NCI-H526 (cell line): ENCODE measurements at places on chromosomes 4 and X.

GRCh38 chr4:6935965-6936364, 26.3 kb downstream of the TBC1D14 start:
- DNase-seq, result no peak

DNA sequence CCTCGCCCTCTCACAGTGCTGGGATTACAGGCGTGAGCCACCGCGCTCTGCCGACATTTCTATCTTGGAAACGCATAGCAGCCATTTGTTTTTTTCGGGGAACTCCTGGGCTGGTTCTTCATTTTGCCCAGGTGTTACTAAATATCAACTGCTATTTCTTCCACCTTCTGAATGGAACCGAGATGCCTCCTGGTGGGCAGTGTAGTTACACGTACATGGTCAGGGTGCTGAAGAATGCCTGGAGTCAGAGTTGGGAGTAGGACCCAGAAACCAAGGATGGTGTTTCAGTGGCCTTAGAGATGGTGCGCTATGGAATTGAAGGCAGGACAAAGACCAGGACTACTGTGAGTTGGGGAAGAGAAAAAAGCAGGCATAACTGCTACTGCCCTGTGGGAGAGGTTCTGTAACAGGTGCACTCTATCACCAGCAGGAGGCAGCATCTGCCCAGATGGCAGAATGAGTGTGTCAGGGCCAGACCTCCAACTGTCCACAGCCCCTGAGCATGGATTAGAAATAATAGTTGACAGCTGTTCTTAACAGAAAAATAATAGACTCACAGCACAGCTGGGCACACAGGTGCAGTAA, 81.7 kb downstream of the ZC4H2 start:
- DNase-seq, result peak; percentile 58

DNA sequence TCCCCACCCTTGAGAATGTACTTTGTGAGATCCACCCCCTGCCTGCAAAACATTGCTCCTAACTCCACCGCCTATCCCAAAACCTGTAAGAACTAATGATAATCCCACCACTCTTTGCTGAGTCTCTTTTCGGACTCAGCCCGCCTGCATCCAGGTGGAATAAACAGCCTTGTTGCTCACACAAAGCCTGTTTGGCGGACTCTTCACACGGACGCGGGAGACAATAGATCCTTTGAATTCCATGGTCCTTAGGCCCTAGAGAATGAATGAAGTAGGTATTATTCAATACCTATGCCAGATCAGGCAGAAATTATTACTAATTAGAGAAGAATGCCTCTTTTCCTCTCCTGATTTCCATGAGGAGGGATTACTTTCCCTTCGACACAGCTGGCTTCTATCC, 101.0 kb downstream of the GPAT3 start:
- DNase-seq, result no peak

GRCh38 chrX:34866646-34867045, 76.0 kb upstream of the FAM47B start:
- DNase-seq, result no peak

DNA sequence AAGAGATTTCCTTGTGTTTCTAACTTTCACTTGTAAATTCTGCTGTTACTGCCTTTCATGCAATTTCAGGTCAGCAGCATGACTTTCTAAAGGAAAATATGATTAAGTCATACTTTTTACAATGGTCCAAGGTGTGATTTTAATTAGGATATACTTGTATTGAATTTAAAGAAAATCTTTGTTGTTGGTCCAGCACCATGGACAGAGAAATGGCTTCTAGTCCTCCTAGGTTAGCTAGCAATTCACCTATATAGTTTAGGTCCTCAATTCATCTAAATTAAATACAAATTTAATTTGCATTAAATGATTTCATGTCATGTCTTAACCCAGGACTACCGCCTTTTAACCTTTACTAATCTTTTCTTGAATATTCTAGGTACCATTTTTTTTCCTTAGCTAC, 304.9 kb upstream of the RPS6KA3 start:
- DNase-seq, result no peak

- DNase-seq, result no peak
Observed at GRCh38 chr4:83779103-83780052, 243.5 kb downstream of the GPAT3 start.

GRCh38 chr4:78689700-78690323, 86.3 kb upstream of the BMP2K start:
- no peak for DNase-seq

DNA sequence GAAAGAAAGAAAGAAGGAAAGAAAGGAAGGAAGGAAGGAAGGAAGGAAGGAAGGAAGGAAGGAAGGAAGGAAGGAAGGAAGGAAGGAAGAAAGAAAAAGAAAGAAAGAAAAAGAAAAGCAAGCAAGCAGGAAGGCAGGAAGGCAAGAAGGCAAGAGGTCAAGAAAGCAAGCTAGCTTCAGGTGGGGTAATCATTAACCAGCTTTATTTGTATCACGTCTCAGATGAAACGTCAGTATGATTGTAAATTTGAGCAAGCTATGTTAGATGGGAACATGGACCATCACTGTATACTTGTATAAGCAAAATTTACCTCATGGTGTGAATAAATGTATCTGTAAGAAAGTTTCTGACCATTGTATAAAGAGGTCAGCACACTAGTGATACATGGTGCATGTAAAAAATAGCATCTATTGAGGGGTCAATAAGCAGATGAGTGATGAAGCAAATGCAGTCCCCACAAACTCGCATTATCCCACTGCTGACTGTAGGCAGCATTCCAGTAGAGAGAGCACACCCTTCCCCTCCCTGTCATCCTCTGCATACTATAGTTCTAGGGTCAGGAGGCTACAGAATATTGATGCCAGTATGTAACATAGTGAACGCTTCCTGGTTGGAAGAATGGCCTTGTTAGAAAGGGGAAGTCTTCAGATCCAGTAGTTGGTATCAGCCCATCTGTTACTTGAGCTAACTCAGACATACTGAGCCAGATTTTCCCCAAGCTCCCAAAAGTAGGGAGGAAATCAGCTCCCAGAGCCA, 16.5 kb upstream of the KLHL34 start:
- DNase-seq, result peak; percentile 0

- DNase-seq, result no peak
Observed at GRCh38 chr4:101643186-101643837, 147.2 kb upstream of the BANK1 start.

GRCh38 chr4:98662626-98663225, 4.3 kb upstream of the TSPAN5 start:
- DNase-seq, result no peak

DNA sequence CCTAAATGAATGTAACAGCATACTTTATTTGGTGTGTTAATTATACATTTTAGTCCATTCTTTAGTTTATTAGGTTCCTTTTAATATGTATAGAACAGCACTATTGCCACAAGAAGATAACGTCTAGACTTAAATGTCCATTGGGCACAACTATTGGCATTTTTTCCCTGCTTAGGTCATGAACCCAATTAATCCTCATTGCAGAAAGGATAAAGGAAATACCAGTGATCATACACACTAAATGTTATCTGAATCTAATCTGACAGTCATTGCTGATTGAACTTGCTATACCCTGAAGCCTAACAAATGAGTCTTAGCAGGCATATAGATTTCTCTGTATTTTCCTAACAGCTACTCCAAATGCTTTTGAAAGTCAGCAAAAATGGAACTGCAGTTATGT, 2250.0 kb upstream of the AGA start:
- no peak for DNase-seq

DNA sequence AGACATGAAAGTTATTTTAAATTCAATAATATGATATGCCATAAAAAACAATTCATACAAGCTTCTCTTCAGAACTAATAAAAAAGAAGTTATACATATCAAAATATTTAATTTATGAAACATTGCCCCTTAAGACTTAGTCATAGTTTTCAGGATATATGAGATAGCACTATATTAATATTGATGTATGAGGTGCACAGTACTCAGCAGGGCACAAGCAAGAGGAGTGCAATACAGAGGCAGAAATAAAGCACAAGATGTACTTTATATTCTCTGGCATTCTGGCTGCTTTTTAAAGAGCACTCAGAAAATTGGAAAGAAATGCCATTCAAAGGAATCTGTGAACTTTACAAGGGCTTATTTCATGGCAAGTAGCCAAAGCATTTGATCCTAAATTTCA, 274.9 kb downstream of the CPXCR1 start:
- no peak for DNase-seq

GRCh38 chr4:8167291-8167690, 8.7 kb upstream of the ABLIM2 start:
- no peak for DNase-seq

DNA sequence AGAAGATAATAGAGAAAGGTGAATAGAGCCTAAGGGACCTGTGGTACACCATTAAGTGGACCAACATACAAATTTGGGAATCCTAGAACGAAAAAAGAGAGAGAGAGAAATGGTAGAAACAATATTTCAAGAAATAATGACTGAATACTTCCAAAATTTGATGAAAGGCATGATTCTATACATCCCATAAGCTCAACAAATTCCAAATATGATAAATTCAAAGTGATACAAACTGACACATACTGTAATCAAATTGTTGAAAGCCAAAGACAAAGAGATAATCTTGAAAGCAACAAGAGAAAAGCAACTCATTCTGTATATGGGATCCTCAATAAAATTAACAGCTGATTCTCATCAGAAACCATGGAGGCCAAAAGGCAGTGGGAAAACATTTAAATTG, 20.6 kb upstream of the ZC4H2 start:
- no peak for DNase-seq

DNA sequence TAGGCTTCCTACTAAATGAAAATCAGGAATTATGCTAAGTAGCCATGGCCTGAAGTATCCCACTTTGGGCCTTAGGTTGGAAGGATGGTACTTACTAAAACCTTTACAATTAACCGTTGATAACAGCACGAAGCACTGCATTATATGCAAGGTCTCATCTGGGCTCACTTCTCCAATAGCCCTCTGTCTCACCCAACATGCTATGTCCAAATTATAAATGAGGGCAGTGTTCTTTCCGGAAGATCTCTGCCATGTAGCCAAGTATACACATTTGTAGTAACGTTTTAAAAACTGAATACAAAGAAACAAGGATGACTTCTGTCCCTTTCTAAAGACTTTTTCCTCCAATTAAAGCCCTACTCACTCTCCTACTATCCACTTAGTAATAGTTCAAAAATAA, 51.6 kb downstream of the SCFD2 start:
- no peak for DNase-seq

GRCh38 chr4:2755821-2756690, at the start of gene TNIP2:
Gene TNIP2 (minus strand): TSS chr4:2756336. CDS start chr4:2756289, 47 bp downstream.
- peak; percentile 29 for DNase-seq

- no peak for DNase-seq
Observed at GRCh38 chr4:111601671-111602070, 543.6 kb upstream of the FAM241A start.

- no peak for DNase-seq
Observed at GRCh38 chr4:106160560-106160959, 155.4 kb downstream of the TBCK start.

- no peak for DNase-seq
Observed at GRCh38 chr4:84215217-84215616, 283.9 kb downstream of the NKX6-1 start.

GRCh38 chr4:6580353-6580752, 5.4 kb downstream of the MAN2B2 start:
- DNase-seq, result no peak

- DNase-seq, result no peak
Observed at GRCh38 chrX:134184936-134185335, 52.0 kb upstream of the CCDC160 start.

- no peak for DNase-seq
Observed at GRCh38 chrX:40039887-40040286, 57.9 kb downstream of the BCOR start.

- no peak for DNase-seq
Observed at GRCh38 chr4:178672512-178672911, 1230.3 kb upstream of the AGA start.

GRCh38 chrX:9188117-9188516, 154.2 kb upstream of the FAM9B start:
- no peak for DNase-seq

DNA sequence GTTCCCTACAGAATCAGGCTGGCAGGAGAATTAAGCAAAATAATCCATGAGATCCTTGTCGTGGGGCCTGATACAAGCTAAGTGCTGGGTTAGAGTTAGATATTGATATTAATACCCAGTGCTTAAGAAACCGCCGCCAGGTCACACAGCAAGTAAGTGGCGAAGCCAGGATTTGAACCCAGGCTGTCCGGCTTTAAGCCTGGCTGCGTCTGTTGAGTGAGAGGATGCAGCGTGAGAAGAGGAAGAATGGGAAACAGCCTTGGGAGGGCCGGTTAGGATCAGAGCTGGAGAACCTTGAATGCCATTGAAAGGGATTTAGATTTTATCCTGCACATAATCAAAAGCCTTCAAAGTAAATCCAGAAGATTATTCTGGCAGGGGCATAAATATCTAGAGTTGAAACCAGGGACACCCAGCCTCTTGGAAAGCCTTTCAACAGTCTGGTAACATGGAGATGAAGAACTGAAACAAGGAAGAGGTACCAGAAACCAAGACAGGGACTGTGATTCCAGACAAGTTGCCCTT, 64.8 kb upstream of the HELT start:
- DNase-seq, result no peak

- DNase-seq, result no peak
Observed at GRCh38 chr4:94459462-94460161, 7.9 kb downstream of the PDLIM5 start.

DNA sequence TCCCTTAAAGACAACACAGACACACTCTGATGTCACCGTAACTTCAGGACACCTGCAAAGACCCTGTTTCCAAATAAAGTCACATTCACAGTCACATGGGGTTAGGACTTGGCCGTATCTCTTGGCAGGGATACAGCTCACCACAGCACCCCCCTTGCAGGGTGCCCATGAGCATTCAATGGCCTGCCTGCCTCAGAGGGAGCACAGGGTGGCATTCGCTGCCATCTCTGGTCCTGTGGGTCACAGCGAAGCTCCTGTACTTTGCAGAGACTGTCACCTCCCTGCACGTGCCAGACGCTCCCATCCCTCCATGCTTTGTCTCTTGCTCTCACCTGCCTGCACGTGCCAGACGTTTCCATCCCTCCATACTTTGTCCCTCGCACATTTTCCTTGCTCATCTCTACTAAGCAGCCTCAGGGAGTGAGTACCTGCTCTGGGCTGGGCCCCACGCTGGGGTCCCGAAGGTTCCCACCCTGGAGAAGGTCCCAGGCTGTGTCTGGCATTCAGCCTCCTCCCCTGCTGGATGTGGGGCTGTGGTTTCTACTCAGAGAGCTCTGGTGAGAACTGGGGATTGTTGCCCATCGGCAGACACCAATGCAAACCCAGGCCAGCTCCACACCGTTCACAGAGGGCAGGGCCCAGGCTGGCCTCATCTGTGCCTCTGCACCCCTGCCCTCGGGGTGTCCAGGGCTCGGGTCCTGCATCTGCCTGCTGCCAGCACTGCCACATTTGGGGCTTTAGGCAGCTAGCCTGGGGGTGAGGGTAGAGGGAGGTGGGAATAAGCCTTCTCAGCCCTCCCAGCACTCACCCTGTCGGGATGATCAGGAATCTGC, 15.8 kb downstream of the HTRA3 start:
- DNase-seq, result no peak
